Activated naive CD4-positive, alpha-beta T cell treated with Interleukin-2 at 50 U/mL for 16 hours (primary cell): ENCODE measurements at places on chromosomes 5 and 9.

DNA sequence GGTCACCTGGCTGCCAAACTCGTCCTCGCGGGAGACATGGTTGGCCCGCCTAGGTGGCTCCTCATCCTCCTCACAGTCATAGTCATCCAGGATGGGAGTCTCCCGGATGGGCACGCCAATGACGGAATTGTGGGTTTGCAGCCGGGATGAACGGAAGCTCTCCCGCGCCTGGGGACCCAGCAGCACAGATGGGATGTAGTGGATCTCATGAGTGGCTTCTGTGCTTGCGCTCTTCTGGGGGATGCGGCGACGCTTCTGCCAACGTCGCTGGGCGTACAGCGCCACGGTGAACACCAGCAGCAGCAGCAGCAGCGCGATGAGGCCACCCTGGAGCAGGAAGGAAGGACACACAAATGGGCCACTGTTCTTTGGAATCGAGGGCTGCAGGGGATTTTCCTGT, 200.4 kb downstream of the ASTN2 start:
- DNase-seq = no peak

- DNase-seq = no peak
Measured at GRCh38 chr5:150658699-150659265, 2.3 kb upstream of the MYOZ3 start.

DNA sequence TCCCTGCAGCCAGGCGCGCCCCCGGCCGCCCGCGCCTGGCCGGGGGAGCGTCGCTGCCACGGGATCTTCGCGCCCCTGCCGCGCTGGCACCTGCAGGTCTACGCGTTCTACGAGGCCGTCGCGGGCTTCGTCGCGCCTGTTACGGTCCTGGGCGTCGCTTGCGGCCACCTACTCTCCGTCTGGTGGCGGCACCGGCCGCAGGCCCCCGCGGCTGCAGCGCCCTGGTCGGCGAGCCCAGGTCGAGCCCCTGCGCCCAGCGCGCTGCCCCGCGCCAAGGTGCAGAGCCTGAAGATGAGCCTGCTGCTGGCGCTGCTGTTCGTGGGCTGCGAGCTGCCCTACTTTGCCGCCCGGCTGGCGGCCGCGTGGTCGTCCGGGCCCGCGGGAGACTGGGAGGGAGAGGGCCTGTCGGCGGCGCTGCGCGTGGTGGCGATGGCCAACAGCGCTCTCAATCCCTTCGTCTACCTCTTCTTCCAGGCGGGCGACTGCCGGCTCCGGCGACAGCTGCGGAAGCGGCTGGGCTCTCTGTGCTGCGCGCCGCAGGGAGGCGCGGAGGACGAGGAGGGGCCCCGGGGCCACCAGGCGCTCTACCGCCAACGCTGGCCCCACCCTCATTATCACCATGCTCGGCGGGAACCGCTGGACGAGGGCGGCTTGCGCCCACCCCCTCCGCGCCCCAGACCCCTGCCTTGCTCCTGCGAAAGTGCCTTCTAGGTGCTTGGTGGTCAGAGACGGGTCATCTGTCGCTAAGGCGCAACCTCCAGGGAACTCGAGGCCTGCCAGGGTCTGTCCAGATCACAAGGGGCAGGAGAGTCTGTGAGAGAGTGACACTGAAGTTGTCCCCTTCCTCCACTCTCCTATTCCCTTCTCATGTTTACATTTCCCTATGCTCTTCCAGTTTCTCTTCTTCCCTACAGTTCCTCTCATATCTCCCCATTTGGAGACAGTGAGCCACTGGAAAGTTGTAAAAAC, 1.3 kb downstream of the GPR150 start:
- peak; percentile 60 for DNase-seq

DNA sequence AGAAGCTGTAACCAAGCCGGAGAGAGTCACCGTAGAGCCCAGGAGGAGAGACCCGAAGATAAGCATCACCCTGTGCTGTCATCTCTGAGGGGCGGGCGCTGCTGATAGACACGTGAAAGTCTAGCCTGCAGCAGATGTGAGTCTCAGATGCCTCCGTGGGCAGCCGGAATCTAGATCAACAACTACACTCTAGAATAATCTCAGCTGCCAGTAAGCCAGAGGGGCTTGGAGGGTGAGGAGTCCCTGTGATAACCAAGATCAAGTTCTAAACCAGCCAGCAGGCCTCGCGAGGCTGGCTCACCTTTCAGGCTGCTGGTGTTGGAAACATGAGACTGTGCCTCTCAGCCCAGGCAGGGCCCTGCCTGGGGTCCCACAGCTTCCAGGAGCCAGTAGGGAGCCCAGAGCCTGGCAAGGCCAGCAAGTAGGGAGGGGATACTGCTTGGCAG, 54.1 kb downstream of the DAPK1 start:
- DNase-seq = no peak

GRCh38 chr9:112104401-112104800, 70.7 kb downstream of the SUSD1 start:
- DNase-seq = no peak

DNA sequence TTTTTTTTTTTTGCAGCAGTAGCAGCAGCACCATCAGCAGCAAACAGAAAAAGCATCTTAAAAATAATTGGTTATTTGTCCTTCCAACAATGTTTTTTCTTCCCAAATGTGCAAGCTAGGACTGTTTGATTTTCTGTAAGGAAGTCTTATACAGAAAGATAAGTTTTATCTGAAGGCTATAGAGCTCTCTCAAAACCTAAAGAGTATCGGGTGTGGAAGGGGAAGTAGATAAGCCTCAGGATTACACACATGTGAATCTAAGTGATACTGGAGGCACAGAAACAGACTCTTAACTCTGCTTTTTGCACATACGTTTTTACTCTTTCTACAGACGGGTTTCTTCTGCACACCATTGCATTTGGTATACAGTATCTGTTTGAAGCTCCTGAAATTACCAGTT, 184.4 kb upstream of the FTMT start:
- no peak for DNase-seq

DNA sequence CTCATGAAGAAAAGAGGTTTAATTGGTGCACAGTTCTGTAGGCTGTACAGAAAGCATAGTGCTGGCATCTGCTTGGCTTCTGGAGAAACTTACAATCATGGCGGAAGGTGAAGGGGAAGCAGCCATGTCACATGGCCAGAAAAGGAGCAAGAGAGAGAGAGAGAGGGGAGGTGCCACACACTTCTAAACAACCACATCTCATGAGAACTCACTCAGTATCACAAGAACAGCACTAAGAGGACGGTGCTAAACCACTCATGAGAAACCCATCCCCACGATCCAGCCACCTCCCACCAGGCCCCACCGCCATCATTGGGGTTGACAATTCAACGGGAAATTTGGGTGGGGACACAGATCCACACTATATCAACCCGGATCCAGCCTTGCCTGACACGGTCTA, 28.8 kb upstream of the IER5L start:
- DNase-seq = no peak

DNA sequence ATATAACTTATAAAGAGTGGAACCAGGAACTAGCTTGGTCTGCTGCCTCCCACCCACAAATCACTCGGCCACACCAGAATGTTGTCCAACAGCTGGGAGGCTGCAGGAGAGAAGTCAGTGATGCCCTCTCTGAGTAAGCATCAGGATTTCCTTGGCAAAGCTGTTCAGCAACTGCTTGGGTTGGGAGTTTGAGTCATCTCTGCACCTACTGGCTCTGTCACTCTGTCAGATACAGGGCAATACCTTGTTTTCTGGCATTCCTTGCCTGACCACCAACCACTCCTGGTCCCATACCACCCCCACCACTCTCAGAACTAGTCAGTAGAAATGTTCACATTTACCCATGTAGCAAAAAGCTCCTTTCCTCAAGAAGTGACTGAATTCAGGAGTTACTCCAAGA, 36.8 kb upstream of the GCNT4 start:
- peak; percentile 3 for DNase-seq

DNA sequence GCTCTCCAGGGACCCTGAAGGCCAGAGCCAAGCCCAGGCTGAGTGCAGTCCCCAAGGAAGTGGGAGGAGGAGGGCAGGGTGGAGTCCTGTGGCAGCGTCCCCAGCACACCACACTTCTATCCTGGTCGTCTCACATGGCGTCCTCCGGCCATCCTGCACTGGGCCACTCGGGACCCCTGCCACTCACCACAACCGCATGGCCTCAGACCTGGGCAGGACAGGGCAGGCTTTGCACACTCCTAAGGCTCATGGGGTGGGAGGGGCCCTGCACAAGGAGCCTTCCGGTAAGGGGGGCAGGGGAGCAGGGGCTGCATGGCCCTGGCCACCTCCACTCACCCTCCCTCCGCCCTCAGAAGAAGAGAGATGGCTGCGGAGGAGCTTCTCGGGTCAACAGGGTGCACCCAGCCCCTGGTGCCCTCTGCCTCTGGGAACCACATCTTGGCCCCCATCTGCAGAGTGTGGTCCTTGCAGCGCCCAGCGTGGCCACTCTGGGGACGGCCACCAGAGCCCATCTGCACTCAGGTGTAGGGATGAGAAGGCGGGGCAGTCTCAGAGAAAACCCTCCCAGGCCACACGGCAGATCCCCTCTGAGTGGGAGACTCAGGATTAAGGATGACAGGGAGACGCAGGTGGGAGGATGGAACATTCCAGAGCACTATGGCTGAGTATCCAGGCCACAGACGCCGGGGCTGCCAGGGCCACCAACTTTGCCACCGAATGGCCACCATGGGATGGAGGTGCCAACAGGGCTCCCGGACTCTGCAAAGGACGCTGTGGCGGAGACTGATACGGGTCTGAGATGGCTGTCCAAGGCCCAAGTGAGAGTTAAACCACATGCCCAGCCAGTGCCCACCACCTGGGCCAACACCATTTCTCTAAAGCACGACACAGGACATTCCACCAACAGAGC, 7.6 kb downstream of the TPPP start:
- DNase-seq = no peak

- DNase-seq = no peak
Measured at GRCh38 chr5:17378346-17378997, 119.6 kb upstream of the TAF11L2 start.

GRCh38 chr5:113255105-113255504, 179.7 kb downstream of the TSSK1B start:
- DNase-seq = no peak

DNA sequence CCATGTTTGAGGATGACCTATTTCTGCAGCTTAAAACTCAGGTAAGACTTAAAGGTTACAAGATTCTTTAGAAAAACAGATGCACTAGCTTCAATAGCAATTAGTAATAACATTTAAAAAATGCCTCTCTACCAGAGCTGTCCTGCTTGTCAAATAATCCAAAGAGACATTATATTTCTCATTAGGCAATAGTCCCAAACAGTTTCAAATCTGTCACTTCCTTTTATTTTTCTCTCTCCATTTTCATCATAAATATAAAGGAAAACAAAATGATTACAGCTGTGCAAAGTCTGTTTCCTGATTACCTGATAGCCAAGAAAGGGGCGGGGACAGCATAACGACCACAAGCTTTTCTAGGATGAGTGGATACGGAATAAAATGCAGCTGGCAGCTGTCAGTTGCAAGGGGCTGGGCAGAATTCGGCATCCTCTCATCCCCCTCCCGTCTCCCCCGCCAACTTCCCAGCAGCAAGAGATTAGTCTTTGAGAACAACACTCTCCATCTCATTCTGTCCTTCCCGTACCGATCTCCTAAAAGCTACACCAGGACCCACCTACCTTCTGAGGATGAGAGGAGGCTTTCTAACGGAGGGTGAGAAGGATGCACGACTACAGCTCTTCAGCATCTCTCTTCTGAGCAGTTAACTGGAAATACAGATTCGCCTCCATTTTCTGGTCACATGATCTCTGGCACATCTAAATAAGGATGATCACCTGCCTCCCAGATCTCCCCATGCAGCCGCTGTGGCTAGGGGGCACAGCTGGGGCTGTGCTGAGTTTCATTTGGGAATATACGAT, 72.5 kb upstream of the PCA3 start:
- DNase-seq = no peak

DNA sequence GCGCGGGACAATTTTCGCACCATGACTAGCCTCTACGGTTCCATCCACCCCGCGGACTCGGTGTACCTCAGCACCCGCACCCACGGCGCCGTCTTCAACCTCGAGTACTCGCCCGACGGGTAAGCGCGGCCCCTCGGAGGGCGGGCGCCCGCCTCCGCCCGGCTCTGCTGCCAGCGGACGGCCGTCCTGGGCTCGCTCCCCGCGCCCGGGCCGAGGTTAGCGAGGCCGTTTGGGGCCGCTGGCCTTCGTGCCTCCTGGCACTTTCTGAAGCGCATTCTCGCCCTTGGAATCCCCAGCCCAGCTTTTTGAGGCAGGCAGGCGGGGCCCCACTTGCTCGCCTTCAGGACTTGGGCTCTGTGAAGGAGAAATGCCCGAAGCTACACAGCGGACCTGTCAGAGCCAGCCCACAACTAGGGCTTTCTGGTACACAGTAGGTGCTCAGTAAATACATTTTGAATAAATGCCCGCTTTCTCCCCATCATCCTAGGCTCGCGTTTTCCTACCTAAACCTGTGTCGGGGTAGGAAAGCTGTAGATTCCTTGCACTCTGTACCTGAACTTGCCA, 772 bp downstream of the DCAF10 start:
- peak; percentile 52 for DNase-seq

GRCh38 chr5:176424181-176424580, 7.8 kb upstream of the CLTB start:
- no peak for DNase-seq

- peak; percentile 22 for DNase-seq
Measured at GRCh38 chr5:132687995-132688394, 14.2 kb downstream of the IL4 start.

- no peak for DNase-seq
Measured at GRCh38 chr9:100317706-100318105, 35.0 kb downstream of the TEX10 start.

GRCh38 chr5:16628376-16628775, 11.6 kb upstream of the RETREG1 start:
- no peak for DNase-seq

- no peak for DNase-seq
Measured at GRCh38 chr9:23581931-23582330, 244.1 kb downstream of the ELAVL2 start.

DNA sequence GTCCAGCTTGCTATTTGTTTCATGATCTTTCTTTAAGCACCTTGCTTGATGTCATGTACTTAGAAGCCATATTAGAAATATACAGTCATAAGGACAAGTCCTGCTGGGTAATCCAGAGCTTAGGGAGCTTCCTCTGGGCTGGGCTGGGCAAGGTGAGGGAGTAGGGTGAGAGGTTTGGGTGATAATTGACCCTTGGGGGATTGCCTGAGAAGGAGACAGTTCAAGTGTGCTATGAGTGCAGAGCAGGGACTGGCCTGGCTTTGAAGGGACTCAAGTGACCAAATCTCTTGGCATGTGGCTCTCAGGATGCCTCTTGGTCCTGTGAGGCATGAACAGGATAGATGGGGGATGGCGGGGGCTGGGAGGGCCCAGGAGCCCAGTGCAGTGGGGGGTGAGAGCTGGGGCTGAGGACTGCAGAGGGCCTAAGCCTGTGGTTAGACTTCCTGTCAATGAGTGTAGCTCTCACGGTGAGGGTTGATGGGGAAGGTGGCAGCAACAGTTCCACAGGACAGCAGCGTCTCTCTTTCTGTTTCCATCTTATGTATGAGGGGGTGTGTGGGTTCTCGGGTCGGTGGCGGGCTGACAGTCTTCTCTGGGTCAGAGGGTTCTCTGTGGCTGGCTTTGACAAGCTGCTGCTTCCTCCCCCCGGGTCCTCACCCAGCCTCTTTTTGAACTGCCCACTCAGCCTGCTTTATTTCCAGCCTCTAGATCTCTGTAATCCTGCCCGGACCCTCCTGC, 53.5 kb downstream of the RGS3 start:
- DNase-seq = peak; percentile 78
